Lower lobe of right lung (tissue), 2 donors: ENCODE measurements at places on chromosomes 1 and 21.

GRCh38 chr1:1989102-1989542 lies 14.5 kb downstream of the CFAP74 start:
- DNase-seq: no peak

GRCh38 chr1:87556326-87556725 lies 227.6 kb downstream of the LMO4 start:
- DNase-seq: no peak

- no peak for DNase-seq
These were observed 17.6 kb upstream of the TMEM61 start for GRCh38 chr1:54962612-54963395.

GRCh38 chr1:53766831-53767405 lies 28.0 kb upstream of the GLIS1 start:
- no peak for DNase-seq

DNA sequence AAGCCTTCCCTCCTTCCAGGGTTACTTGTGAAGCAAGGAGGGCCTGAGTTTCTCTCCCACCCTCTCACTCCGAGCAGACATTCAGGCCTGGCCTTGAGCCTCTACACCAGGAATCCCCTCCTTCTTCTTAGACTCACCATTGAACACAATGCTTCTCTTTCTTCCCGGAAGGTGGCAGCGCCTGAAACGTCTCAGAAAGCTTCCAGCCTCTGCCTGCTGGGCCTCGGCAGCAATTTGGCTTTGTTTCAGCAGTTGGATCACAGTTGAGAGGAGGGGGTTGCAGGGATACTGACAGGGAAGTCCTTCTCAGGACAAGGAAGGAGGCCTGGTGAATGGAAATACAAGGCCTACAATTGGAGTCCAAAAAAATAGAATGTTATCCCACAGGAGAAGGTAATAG lies 6.3 kb downstream of the CLDN8 start:
- DNase-seq: no peak

DNA sequence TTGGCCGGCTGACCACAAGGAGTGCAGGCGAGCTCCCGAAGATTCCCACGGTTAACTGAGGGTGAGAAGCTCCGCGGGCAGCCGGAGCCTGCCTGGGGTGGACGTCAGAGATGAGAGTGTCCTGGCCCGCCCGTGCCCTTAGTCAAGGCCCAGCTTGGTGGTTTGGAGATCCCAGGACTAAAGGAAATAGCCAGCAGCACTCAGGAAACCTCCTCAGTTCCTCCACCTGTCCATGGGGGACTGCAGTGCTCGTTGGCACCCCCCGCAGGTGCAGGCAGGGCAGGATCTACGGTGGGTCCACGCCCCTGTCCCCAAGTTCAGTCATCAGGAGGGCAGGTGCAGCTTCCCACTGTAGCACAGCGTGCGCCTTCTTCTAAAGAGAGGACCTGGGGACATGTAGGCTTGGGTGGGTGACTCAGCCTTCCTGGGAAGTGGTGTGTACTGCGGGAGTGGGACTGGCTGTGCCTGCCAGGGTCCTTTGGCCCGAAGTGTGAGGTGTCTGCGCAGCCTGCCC lies 32.5 kb downstream of the SLX9 start:
- DNase-seq: no peak

GRCh38 chr1:60227601-60228000 lies 154.0 kb upstream of the C1orf87 start:
- no peak for DNase-seq

- DNase-seq: peak; percentile 60
These were observed 160.6 kb upstream of the ATP1B1 start for GRCh38 chr1:168945870-168946269.

DNA sequence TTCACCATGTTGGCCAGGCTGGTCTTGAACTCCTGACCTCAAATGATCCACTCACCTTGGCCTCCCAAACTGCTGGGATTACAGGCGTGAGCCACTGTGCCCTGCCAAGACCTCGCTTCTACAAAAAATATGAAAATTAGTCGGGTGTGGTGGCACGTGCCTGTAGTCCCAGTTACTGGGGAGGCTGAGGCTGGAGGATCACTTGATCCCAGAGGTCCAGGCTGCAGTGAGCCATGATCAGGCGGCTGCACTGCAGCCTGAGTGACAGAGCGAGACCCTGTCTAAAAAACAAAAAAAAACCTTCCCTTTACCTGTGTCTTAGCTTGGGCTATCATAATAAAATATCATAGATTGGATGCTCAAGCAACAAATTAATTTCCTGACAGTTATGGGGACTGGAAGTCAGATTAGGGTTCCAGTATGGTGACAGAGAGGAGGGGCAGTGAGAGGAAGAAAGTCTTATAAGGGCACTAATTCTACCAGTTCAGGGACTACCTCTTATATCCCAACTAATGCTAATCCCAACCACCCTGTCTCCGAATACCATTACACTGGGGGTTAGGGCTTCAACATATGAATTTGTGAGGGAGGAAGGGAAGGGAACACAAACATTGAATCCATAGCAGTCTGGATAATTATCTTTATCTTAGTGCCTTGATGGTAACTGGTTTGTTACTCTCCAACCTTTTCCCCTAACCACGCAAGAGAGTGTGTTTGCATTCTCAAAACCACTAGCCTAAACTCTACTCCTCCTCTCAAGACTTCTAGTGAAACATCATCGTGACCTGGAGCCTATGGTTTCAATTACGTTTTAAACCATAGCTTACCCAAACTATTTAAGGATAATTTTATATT lies 1.0 kb upstream of the NAXE start:
- no peak for DNase-seq

- DNase-seq: no peak
These were observed 122.9 kb upstream of the DAB1 start for GRCh38 chr1:57546549-57547330.

GRCh38 chr21:43024439-43025136 lies 50.2 kb downstream of the PKNOX1 start:
- DNase-seq: no peak

GRCh38 chr1:181318022-181318857 lies 165.1 kb upstream of the CACNA1E start:
- no peak for DNase-seq

DNA sequence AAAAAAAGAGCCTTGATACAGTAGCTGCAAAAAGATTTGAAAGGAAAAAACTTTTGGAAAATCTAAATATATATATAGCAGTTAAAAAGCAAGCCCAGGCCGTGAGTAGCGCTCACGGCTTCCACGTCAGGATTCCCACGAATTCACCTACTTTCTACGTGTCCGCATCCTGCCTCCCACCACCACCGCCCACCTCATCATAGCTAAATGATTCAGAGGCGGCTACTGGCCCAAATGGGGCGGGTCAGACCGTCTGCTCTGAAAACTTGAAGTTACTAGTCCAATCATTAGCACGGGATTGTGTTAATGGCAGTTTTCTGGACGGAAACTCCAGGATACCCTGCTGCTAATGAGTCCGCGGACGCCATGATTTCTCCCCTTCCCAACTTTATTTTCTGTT lies 1.3 kb upstream of the CCSAP start:
- DNase-seq: no peak

- DNase-seq: no peak
These were observed 38.4 kb downstream of the NCMAP start for GRCh38 chr1:24594328-24594598.

DNA sequence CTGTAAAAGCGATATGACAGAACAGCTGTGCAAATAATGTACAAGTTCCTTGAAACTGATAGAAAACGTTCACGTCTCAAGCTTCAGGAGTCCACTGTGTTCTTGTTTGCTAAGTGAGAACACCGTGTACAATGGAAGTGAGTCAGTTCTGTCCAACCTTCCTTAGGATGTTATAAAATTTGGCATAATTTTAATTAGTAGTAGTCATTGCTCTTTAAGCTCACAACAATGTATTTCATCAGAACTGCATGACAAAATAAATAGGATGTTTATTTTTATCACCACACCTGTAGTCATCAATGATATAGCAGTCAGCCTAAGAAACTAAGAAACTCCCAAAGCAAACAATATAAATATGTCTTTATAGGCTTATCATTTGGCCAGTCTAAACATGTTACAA lies 53.0 kb downstream of the RGS2 start:
- DNase-seq: no peak

- DNase-seq: no peak
These were observed 26.1 kb upstream of the DISC1 start for GRCh38 chr1:231600458-231600976.

DNA sequence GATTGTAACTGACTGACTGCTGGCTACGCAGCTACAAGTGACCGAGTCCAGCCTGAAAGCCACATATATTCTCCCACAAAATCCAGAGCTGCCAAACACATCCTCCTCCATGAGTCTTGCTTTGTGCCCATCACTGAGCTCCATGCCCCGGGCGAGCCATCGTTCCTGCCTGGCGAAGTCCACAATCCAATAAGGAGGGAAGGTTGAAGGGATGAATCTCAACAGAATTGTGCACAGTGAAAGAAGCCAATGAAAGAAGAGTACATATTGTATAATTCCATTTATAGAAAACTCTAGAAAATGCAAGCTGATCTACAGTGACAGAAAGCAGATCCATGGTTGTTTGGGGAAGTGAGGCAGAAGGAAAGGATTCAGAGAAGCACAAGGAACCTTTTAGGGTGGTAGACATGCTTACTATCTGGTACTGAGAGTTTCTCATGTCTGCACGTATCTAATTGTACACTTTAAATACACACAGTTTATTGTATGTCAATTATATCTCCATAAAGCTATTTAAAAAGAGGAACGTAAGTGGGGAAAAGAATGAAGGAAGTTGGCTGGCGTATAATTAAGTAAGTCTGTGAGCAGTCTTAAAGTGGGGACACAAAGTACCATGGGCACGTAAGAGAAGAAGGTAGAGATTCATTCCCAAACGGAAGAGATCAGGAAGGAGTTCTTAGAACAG lies 115.9 kb upstream of the JUN start:
- no peak for DNase-seq

- no peak for DNase-seq
These were observed 15.3 kb upstream of the AHCYL1 start for GRCh38 chr1:109969146-109969829.

DNA sequence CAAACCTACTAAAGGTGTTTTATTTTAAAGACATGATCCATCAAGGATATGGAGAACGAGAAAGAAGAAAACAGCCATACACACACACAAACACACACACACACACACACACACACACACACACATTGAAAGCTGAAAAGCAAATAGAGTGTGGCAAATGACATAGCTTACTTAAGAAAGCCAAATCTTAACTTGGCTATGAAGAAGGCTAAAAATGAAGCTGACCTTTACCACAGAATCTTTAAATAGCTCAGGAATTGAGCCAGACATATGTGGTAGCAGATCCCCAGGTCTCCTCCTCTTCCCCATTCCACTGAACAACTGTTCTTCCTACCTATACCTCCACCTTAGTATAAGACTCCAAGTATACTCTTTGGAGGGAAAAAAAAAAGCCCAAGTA lies 185.6 kb downstream of the CLEC20A start:
- DNase-seq: no peak

GRCh38 chr21:15444118-15444960 lies 285.4 kb upstream of the USP25 start:
- DNase-seq: no peak

DNA sequence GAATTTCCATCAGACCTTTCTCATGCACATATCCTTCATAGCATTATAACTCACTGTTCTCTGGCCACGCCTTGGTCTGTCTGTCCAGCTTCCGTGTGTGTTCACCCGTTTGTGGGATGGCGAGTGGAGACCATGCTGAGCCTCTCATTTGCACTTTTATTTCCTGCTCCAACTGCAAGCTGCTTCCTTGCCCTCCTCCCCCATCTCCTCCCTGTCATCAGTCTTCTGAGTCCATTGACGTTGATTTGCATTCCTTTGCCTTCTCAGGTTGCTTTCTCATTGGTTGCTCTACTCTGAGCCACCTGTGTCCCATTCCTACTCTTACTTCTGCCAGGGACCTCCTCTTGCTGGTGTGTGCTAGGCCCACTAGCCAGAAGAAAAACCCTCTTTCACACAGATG lies 146.4 kb downstream of the NOS1AP start:
- no peak for DNase-seq

- DNase-seq: no peak
These were observed 42.2 kb upstream of the TNFSF4 start for GRCh38 chr1:173249349-173249748.

- DNase-seq: no peak
These were observed 7.6 kb upstream of the FNBP1L start for GRCh38 chr1:93440272-93440671.

DNA sequence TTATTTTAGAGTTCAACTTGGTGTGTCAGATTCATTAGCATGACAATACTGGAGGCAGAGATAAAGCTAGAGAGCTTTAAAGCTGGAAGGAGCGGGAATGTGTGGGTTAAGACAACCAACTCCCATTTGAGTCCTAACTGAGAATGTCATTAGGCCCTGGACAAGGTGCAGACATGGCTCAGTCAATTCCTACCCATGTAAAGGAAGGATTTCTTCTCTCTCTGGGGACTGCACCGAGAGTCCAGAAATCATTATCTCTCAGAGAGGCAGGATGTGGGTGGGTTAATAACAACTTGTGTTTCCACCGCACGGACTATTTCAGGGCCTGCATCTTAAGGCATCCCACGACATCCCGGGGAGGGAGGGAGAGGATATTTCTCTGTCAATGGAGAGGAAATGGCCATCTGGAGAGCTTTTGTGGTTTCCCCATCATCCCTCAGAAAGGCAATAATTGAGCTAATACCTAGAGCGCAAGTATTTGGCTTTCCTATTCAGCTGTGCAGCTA lies 46.7 kb upstream of the SARS1 start:
- no peak for DNase-seq

GRCh38 chr1:12424087-12424529 lies 193.9 kb downstream of the DHRS3 start:
- DNase-seq: no peak

DNA sequence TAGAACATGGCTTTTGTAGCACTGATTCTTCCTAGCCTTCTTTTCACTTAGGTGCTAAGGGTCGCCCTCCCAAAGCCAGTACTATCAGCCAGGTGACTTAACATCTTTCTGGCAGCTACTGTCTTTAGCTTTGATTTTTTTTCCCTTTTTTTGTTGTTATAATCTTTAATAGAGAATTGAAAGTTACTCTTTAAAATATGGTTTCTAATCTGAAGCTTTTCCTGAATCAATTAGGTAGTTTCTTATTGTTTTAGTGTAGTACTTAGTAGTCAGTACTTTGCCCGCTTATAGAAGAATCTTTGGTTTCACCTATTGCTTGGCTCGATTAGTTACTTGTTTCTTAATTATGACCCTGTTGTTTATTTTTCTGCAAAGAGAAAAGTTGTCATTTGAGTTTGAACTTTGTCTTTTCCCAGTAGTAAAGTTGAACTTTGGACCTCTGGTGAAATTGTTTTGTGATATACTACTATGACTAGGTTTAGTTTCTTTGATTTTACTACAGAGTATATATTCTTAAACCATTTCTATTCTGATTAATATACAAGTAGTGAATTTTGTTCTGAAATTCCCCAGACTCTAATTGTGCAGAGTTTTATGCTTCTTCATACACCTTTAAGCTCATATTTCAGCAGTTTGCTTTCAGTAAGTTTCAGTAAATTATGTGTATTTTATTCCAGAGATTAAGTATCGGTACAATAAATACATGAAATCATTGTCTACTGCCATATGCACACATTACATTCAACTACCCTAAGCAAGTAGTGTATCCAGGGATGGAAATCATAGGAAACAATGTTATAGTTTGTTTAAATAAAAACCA lies 3.9 kb downstream of the MAGI3 start:
- no peak for DNase-seq
